ENCODE measurements at places on chromosomes 1 and 21.

GRCh38 chr1:188022661-188023060 lies 1193.9 kb downstream of the PLA2G4A start:
- DNase-seq, result no peak

DNA sequence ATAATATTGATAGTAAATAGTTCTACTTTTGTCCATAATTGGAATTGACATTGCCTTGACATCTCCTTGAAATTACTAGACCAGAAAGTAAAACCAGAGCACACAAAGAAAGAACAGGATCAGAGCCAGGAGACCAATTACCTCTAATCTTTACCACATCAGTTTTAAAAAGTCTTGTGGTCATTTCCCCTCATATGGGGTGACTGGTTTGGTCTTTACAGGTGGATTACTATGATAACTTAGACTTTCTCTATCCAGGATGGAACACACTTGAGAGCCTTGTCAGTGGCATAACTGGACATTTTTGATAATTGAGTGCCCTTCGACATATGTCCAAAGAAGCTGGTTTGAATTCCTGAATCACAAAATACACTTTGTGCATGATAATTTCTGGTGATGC lies 1148.1 kb upstream of the NCAM2 start:
- no peak for DNase-seq

GRCh38 chr1:222706815-222707214 lies 5.5 kb downstream of the AIDA start:
- DNase-seq, result no peak

GRCh38 chr1:162942916-162943559 lies 82.1 kb upstream of the CCDC190 start:
- no peak for DNase-seq

GRCh38 chr21:45592208-45592619 lies 50.0 kb upstream of the SLC19A1 start:
- DNase-seq, result no peak
